ENCODE measurements at places on chromosomes 5 and 9.

- DNase-seq = no peak
Observed at GRCh38 chr9:26971721-26972120, 15.5 kb downstream of the IFT74 start.

DNA sequence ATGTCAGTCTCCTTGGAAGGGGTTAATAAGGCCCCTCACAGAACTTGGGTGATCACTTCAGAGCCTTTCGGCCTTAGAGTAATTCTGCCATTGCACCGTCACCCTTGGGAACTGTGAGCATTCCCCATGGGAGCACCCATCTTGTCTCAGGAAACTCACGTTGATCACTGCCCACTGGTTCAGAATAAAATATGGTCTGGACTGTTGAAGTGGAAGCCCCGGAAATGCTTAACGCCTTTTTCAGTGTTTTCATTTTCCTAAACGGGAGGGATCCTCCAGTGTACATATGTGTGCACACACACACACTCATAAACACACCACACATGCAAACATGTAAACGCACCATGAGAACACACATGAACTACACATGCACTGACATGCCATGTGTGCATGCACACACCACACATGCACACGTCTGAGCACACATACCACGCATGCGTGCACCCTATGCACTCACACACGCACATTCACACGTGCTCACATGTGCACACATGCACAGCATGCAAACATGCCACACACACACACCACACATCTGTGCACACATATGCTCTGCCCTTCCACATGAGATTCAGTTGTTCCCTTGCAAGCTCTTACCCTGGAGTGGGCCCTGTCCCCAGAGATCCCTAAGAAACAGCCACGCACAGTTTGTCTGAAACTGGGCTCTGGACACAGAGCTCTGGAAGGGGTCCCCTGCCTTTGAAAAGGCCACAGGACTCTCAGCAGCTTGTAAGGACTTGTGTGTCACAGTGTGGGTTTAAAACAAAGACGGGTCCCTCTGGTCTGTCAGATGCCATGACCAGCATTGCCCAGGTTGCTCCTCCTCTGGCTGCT is 17.0 kb downstream of the MRPL36 start:
- DNase-seq = no peak

DNA sequence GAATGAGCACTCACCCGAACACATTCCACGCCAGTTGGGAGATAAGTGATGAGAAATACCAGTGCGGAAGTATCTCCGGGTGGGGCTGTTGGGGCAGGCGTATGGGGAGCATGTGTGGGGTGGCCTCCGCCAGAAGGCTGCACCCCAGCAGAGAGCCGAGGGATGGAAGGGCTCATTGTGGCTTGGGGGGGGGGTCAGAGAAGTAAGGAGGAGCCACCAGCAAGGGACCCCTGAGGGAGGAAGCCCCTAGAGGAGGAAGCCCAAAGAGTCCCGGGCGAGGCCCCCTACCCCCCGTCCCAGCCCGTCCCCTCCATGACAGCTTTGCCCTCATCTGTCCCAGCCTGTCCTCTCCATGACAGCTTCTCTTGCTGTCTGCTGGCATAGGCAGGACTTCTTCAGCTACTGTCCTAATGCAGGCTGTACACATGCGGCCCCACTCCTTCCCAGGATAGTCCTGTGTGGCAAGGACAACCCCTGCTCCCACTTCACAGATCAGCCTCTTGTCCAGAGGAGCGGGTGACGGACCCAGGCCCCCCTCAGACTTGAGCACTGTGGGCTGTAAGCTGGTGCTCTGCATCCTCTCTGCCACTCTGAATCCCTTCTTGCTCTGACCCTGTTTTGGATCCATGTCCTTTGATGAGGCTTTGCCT is 239.6 kb downstream of the CACNA1B start:
- no peak for DNase-seq

- peak; percentile 63 for DNase-seq
Observed at GRCh38 chr5:20601678-20602100, 613.7 kb upstream of the CDH18 start.

- DNase-seq = no peak
Observed at GRCh38 chr5:6185574-6185973, 192.8 kb downstream of the MED10 start.

DNA sequence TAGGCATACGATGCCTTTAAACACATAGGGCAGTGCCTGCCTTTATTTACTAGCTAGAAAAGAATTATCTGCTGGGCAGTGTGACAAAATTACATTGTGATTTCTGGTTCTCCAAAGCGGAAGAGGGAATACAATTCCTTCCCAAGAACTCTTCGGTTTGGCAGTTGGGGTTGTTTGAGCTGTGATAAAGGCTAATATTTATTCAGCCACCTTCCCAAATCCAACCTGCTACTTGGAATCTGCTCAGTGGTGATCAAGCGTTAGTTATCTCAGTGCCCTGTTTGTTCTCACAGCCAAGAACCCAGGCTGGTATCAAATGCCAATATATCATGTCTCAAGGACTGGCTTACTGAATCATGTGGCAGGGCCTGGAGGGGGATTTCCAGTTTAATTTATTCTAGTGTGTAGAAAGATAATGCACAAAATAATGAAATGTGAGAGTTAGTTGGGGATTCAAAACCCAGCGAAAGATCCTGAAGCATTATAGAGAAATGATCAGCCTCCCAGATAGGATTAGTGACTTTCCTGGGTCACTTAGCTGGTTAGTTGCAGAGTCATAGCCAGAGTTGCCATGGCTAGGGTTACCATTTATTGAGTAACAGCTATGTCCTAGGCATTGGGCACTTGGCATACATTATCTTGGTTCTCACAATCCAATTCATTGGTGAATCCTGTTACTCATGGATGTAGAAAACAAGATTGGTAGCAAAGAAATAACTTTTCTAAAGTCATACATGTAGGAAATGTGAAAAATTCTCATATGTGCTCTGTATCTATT is 457.0 kb upstream of the KLF4 start:
- DNase-seq = peak; percentile 8

DNA sequence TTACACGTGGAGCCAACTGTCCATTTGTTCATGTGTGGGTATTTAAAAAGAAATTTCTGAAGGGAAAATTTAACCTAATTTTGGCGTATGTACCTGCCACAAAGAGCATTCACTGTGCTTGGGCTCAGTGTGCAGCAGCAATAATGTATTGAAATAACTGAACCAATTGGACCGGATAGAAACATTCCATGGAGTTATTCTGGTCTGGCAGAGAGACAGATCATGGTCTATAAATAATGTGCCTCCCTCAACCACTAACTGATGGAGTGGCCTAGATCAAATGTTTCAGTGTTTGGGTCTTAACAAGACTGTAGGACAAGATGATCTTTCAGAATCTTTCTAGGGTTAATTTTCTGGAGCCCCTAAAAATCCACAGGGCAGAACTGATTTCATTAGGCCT is 469.7 kb downstream of the PRELID2 start:
- DNase-seq = no peak

DNA sequence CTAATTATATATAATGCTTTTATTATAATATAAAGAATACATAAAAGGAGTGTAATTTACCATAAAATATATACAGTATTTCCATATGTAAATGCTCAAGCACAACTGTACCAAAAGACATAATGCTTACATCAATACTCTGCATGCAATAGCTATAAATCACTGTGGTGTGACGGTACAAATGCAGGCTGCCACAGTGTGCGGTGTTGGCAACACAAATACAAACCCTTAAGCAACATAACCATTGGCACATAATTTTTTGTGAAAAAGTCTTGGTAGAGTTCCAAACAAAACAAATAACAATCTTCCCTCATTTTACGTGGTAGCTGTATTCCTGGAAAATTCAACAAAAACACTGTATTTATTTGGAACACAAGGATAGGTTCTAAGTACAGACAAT is 1.9 kb upstream of the SHISAL2B start:
- DNase-seq = peak; percentile 71

DNA sequence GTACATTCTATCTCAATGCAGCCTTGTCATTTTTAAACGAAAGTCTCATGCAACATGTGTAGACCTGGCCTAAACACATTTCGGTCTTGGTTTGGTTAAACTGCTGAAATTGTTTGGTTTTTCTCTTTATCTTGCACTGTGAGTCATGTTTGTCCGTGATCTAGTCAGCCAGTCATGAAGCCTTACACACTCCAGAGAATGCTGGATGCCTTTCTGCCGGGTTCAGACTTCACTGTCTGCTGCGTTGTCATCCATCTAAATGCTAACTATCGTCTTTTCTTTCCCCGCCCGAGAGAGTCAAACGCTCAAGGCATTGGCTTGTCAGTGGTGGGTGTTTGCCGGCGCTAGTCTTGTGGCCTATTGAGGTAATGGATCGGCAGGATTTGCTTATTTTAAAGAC is 1194.6 kb upstream of the WWC1 start:
- no peak for DNase-seq

DNA sequence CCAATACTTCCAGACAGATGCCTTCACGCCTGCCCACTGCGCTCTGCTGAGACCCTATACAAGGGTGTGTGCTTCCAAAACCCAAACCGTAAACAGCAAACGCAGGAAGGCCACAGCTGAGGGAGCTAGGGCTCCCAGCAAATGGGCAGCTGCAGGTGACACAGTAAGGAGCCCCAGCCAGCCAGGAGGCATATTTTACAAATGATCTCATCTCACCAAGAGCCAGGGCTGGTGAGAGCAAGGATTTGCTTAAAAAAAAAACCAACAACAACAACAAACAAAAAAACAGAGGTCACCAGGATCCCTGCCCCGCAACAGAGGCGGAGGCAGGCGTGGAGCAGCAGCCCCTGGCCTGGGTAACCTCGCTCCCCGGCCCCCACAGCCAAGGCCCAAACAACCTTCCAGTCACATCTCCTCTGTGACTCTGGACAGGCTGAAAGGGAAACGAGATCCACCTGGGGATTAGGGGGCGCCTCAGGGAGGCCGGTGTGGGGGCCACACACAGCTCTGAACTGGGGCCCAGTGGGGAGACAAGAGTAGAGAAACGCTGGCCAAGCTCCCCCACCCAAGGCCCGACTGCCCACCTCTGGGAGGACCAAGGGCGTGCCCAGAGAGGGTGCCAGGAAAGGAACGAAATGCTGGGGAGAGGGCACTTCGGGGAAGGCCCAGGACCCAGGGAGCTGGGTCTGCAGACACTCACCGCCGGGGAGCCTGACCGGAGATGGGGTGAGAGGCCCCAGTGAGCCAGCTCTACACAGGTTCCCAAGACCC is 3.3 kb downstream of the NACC2 start:
- no peak for DNase-seq

GRCh38 chr9:90979138-90979551 is 177.5 kb downstream of the SYK start:
- peak; percentile 85 for DNase-seq

All from MCF 10A (cell line).